ENCODE measurements at places on chromosomes 1 and 21. TPM values are rescaled to one million over a fixed set of nuclear protein-coding genes. Genes with fewer than 3 reads are reported as not detected.

The RGS7 gene
- total RNA-seq, result 2.2 TPM

The CYP4A22 gene
- not detected for total RNA-seq

The UBXN10 gene
- 0.69 TPM for total RNA-seq

The PLA2G2A gene
- 0.97 TPM for total RNA-seq

The B4GALT3 gene
- total RNA-seq, result 32.4 TPM

The MAP1LC3C gene
- total RNA-seq, result 1.7 TPM

The OVAAL gene
- total RNA-seq, result not detected

The KCNE2 gene
- 0.28 TPM for total RNA-seq

The RGS8 gene
- total RNA-seq, result 2.5 TPM

The CEP85 gene
- total RNA-seq, result 36.8 TPM

The ZNF672 gene
- total RNA-seq, result 26.3 TPM

The AIM2 gene
- 2.1 TPM for total RNA-seq

The S100PBP gene
- total RNA-seq, result 60.5 TPM

DNA sequence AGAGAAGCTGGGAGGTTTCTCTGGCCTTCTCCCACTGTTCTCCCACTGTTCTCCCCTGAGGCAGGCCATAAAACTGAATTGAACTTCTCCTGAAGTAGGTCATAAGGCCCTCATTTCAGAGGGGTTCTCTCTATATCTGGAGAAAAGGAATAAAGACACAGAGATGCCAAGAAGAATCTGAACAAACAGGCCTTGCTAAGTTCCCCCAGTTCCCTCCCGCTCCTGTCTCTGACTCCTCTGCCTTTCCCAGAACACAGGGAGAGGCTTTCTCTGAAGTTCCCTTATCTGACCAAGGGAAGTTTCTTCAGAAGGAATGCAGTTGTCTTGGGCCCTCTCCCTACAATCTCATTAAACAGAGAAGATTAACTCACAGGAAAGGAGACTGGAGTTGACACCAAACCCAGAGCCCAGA is 83.4 kb downstream of the SLC16A1 start:
- no peak for DNase-seq
- no peaks in the 10 kb centered on the region for H3K36me3 ChIP-seq
- H3K27me3 ChIP-seq, result no peaks in the 10 kb centered on the region
- peaks cover 13% of the 10 kb centered on the region for H3K4me1 ChIP-seq
- peak overlapping the region; percentile 82 for H3K27ac ChIP-seq

- peaks cover 8% of the 10 kb centered on the region for H3K4me1 ChIP-seq
- H3K4me3 ChIP-seq, result no peak overlapping the region
- DNase-seq, result no peak
- H3K36me3 ChIP-seq, result no peaks in the 10 kb centered on the region
Observed at GRCh38 chr1:74971982-74972381, 162.2 kb upstream of the LHX8 start.

- H3K36me3 ChIP-seq, result peaks cover 9% of the 10 kb centered on the region
- H3K27ac ChIP-seq, result no peak overlapping the region
- H3K4me1 ChIP-seq, result no peaks in the 10 kb centered on the region
- no peak for DNase-seq
- H3K27me3 ChIP-seq, result no peaks in the 10 kb centered on the region
- no peak overlapping the region for H3K4me3 ChIP-seq
Observed at GRCh38 chr1:233020426-233020825, 70.0 kb downstream of the NTPCR start.

DNA sequence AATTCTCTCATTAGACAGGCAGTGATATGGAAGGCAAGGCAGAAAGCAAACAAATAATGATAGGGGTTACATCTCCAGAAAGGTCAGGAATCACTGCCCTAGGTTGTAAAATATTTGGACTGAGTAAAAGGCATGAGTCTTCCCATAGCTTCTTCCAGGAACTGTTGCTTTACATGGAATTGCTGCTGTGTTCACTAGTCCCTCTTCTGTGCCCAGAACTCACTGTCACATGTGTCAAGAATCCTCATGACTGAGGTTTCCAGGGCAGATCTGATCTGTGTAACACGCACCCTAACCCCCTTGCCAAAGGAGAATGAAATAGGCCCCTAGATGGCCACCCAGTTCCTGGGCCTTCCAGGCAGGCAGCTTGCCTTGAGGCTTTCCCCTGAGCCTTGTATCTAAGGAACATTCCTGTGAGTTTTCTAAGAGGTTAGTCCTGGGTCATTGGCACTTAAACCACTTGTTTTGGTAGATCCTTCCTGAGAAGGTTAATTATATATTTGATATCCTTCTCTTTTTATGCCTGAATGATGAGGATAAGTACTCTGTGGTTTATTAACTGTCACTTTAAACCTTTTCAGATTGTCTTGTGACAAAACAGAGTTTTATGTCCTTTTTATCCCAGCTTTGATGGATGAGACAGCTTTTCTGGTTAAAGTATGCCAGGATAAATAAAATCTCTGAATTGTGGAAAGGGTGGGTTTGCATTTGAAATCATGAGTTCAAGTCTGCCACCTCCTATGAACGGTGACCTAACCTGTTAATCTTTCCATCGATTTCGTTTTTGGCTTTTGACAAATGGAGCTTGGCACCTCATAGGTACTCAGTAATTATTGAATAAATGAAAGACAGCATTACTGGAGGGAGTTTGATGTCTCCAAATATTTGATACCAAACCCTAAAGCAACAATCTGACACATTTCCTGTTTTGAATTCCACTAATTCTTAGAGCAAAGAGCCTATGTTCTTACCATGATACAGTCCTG is 163.3 kb downstream of the DHRS3 start:
- peaks cover 6% of the 10 kb centered on the region for H3K4me1 ChIP-seq
- H3K36me3 ChIP-seq, result peaks cover 5% of the 10 kb centered on the region
- no peak for DNase-seq
- no peak overlapping the region for H3K4me3 ChIP-seq

DNA sequence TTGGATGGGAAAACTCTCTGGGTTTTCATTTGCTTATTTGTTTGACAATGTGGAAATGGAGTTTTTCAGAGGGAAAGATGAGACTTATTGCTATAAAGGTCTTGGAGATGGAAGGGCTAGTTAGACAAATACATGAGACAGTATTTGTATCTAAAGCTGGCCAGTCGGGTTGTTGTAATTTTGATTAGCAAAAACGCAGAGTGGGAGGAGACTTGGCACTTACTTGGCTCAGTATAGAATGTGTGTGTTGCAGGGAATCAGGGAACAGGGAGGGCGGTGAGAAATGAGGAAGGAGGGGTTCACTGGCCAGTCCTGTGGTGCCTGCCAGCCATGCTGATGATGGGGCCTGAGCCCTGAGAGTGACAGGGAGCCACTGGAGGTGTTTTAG is 6.0 kb upstream of the FOXE3 start:
- H3K27ac ChIP-seq, result no peak overlapping the region
- H3K4me3 ChIP-seq, result no peak overlapping the region
- peaks cover 26% of the 10 kb centered on the region for H3K27me3 ChIP-seq
- no peak for DNase-seq
- H3K4me1 ChIP-seq, result no peaks in the 10 kb centered on the region

DNA sequence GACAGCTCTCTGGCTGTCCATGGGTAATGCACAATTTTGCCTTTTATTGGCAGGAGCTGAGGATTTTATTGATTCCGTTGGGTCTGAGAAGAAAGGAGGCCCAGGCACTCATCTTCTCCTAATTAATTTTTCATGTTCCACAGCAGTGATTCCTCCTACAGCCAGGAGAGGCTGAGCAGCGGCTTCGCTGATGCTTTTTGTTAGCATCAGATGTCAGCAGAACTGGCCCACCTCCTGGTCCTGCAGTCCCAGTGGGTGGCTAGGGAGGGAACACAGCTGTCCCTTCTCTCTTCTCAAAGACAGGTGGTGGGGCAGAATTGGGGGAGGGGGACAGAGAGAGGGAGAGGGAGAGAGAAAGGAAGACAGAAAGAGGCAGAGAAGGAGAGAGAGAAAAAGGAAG is 5.7 kb downstream of the MT1HL1 start:
- H3K27me3 ChIP-seq, result no peaks in the 10 kb centered on the region
- no peak for DNase-seq
- H3K4me1 ChIP-seq, result peaks cover 13% of the 10 kb centered on the region
- H3K4me3 ChIP-seq, result no peak overlapping the region

DNA sequence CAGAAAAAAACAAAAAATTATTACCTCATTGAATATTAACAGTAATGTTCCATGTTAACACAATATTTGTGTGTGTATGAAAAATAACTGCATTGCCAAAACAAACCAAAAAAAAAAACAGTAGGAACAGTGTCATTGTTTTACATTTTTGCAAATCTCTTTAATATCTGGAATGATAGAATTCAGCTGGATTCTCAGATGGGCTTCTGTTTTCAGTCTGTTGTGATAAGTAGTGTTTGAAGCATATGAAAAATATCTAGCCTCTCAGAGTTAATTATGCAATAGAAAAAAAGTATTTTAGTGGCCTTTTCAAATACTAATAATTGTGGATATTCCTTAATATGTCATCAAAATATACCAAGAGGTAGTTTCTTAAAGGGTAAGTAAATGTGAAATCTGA is 52.9 kb upstream of the RWDD3 start:
- no peaks in the 10 kb centered on the region for H3K36me3 ChIP-seq
- no peak for DNase-seq
- H3K4me3 ChIP-seq, result no peak overlapping the region
- H3K4me1 ChIP-seq, result no peaks in the 10 kb centered on the region
- H3K27ac ChIP-seq, result no peak overlapping the region

DNA sequence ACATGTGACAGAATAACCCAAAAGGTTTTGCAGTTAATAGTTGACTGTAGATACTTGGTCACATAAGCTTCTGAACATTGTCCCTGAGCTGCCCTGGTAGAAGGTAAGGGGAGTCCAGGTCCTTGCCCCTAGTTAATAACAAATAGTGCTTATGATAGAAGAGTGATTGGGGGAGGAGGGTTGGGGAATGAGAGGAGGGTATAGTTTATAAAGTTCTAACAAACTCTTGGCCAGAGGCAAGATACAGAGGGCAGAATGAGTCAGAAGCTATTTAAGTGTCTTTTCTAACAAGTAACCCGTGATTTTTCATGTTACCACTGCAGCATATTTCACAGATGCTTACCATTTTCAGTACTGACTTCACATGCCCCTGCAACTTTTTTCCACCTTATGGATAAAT is 26.7 kb upstream of the MYOCOS start:
- DNase-seq, result no peak
- H3K36me3 ChIP-seq, result peaks cover 28% of the 10 kb centered on the region
- H3K27ac ChIP-seq, result no peak overlapping the region
- no peaks in the 10 kb centered on the region for H3K27me3 ChIP-seq
- H3K4me1 ChIP-seq, result no peaks in the 10 kb centered on the region

DNA sequence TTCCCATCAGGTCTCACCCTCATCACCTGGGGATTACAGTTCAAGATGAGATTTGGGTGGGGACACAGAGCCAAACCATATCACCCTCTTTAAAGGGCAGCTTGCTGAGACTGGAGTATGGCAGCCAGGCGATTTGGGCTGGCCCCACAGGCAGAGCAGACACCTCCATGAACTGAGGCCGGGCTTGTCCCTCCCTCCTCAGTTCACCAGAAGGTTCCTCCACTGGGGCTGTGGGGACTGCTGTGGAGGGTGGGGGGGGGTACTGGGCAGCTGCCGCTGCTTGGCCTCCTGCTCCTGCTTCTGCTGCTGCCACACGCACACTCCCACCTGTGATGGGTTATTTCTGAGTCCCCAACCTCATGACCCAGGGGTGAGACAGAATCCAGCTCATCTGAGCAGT is 53.9 kb upstream of the PDE9A start:
- H3K36me3 ChIP-seq, result no peaks in the 10 kb centered on the region
- no peak for DNase-seq
- no peaks in the 10 kb centered on the region for H3K4me1 ChIP-seq

- H3K36me3 ChIP-seq, result peaks cover 54% of the 10 kb centered on the region
- no peak overlapping the region for H3K4me3 ChIP-seq
- DNase-seq, result no peak
Observed at GRCh38 chr1:33010932-33011731, 25.6 kb downstream of the AK2 start.

DNA sequence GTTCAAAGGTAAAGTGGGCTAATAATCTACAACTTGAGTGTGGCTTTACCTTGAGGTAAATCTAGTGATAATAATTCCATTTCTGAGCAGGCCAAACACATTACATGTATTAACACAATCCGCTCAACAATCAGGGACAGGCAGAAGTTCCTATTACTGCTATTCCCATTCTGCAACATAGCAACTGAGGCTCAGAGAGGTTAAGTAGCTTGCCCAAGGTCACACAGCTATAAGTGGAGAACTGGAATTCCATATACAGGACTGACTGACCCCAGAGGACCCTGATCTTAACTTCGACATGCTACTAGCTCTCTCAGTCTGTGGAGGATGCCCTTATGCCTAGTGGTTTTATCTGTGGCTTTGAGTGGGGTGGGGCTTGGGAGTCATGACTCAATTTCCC is 110.1 kb downstream of the TRABD2B start:
- no peaks in the 10 kb centered on the region for H3K36me3 ChIP-seq
- H3K4me3 ChIP-seq, result no peak overlapping the region
- H3K27me3 ChIP-seq, result no peaks in the 10 kb centered on the region
- 0 out of 2 replicates have a peak, but pooled peaks cover 3% of the 10 kb centered on the region for H3K4me1 ChIP-seq
- H3K27ac ChIP-seq, result no peak overlapping the region

GRCh38 chr1:86140281-86140880 is 16.2 kb downstream of the COL24A1 start:
- no peak overlapping the region for H3K4me3 ChIP-seq
- no peak overlapping the region for H3K27ac ChIP-seq
- DNase-seq, result no peak
- no peaks in the 10 kb centered on the region for H3K4me1 ChIP-seq

DNA sequence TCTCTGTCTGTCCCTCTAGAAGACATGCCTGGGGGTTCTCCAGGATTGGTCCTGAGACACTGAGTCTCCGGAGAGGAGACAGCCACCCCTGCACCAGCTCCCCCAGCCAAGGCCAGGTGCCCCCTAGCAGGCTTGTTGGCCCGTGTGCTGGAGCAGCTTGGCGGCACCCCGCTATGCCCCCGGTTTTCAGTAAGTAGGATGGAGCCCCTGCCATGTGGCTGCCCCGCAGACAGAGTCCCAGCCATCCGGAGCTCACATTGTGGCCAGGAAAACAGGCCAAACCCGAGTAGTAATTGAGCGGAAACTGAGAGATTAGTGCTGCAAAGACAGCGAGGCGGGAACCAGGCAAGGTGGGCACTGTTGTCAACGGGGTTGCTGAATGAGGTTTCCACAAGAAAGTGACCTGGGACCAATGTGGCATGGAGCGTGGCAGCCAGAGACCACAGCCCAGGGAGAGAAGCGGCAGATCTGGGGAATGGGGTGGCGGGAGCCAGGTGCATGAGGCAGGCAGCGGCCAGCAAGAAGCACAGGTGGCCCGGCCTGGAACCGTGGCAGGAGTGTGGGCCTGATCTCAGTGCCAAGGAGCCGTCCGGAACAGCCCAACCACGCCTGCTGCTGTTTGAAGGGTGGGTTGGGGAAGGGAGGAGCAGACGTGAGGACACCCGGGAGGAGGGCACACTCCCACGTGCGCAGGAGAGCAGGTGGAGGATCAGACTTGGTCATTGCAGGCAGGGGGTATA is 137.4 kb upstream of the VAMP3 start:
- H3K27ac ChIP-seq, result no peak overlapping the region
- no peak overlapping the region for H3K4me3 ChIP-seq
- no peaks in the 10 kb centered on the region for H3K36me3 ChIP-seq
- H3K27me3 ChIP-seq, result no peaks in the 10 kb centered on the region
- no peaks in the 10 kb centered on the region for H3K4me1 ChIP-seq

GRCh38 chr1:154941333-154942013 is 5.0 kb upstream of the PMVK start:
- H3K27me3 ChIP-seq, result no peaks in the 10 kb centered on the region
- H3K27ac ChIP-seq, result no peak overlapping the region
- H3K4me1 ChIP-seq, result peaks cover 14% of the 10 kb centered on the region
- H3K36me3 ChIP-seq, result no peaks in the 10 kb centered on the region
- DNase-seq, result peak; percentile 66

GRCh38 chr21:38266732-38267131 is 9.9 kb downstream of the KCNJ15 start:
- DNase-seq, result no peak
- peaks cover 4% of the 10 kb centered on the region for H3K4me1 ChIP-seq
- H3K27me3 ChIP-seq, result no peaks in the 10 kb centered on the region
- H3K4me3 ChIP-seq, result no peak overlapping the region
- H3K27ac ChIP-seq, result no peak overlapping the region
- H3K36me3 ChIP-seq, result no peaks in the 10 kb centered on the region
